Nephron progenitor cell (in vitro differentiated cells): ENCODE measurements at places on chromosomes 1 and 21.

- DNase-seq: peak; percentile 92
Measured at GRCh38 chr1:157156058-157156541, 17.9 kb upstream of the ETV3 start.

DNA sequence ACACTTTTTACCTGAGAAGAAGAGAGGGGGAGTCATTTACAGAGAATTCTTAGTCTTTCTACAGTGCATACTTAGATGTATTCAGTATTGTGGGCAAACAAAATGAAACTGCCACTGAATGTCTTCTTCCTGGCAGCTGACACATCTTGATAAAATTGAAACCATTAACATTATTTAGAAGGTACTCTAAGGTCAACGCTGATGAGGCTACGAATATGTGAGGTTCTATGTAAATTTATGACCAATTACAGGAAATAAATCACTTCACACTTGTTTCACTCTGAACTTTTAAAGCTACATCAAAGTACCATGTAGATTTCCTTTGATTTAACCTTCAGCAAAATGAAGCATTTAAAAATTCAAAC is 51.3 kb upstream of the GFI1 start:
- DNase-seq: no peak

- DNase-seq: no peak
Measured at GRCh38 chr1:208409176-208409575, 165.0 kb upstream of the PLXNA2 start.

- DNase-seq: no peak
Measured at GRCh38 chr1:170619241-170620028, 44.5 kb upstream of the PRRX1 start.

DNA sequence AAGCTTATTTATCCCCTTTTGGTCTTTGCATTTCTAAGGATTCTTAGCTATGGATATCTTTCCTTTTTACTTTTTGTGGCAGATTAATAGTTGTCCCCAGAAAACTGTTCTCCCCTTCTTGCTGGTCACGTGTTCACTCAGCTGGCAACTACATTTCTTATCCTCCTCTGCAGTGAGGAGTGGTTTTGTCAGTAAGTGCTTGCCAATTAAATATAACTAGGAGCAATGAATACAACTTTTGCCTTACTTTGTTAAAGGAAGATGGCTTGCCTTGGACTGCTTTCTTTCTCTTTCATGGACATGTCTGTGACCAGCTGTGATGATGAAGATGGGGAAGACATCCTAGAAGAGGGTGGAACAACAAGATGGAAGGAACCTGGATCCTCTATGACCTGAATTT is 15.6 kb upstream of the ALG14 start:
- DNase-seq: no peak

DNA sequence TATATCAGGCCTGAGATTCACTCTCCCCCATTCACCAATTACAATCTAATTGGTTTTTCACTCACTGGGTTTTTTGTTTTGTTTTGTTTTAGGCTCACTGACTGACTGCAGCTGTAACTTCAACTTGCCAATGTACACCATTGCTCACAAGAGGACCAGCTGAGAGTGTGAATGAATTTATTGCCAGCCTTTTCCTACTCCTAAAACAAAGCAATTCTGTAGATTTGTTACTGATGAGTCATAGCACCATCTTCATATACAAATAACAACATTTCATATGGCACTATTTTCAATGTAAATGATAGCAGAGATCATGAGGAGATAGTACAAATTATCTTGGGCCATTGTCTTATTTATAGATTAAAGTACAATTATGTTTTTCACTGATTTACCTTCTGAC is 76.0 kb upstream of the DPYD start:
- DNase-seq: no peak

DNA sequence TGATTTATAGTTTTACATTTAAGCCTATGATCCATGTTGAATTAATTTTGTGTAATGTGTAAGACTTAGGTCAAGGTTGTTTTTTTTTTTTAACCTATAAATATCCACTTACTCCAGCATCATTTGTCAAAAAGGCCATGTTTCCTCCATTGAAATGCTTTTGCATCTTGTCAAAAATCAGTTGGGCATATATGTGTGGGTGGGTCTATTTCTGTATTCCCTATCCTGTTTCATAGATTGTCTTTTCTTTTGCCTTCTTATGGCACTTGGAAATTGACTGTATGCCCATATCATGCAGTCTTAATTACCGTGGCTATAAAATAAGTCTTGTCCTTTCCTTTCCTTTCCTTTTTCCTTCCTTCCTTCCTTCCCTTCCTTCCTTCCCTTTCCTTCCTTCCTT is 138.2 kb downstream of the PRDM2 start:
- DNase-seq: no peak
